Uterus (tissue), 4 donors: ENCODE measurements at places on chromosomes 2 and 18. TPM values are rescaled to one million over a fixed set of nuclear protein-coding genes. Genes with fewer than 3 reads are reported as not detected.

DNA sequence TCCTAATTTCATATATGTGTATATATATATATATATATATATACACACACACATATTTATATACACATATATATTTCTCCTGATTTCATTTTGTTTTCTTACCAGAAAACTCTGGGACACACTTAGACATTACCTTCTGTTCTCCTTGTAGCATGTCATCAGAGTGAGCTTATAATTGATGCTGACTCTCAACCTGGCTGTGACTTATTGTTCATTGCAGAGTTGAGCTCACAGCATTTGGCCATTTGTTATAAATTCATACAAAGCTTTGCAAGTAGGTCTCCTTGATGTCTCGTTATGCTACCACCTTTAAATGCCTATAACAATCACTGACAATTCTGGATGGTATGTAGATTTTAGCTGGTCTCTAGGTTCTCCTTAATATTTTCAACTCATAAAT is 314.8 kb downstream of the LRRTM4 start:
- no peak for DNase-seq

- DNase-seq = no peak
These were observed 148.9 kb upstream of the GULP1 start for GRCh38 chr2:188142636-188143295.

Gene NEURL3
- not detected for total RNA-seq

Gene UGT1A3
- total RNA-seq = not detected

Gene EN1
- not detected for total RNA-seq

Gene MYO7B
- 0.21 TPM for total RNA-seq

- DNase-seq = no peak
These were observed 27.9 kb upstream of the TYMS start for GRCh38 chr18:629269-630150.

DNA sequence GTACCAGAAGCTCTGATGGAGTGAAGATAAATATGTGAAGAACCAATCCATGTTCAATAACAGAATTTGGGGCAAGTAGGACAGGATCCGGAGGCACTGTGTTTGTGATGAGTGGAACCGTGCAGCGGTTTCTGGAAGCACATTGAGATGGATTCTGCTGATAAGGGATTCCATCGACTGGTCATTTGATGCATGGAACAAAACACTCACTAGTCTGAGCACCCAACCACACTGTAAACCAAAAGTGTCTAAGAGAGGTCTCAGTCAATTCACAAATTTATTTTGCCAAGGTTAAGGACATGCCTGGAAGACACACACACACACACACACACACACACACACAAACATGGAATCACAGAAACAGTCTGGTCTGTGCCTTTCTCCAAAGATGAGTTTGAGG is 459.5 kb downstream of the FBXO15 start:
- no peak for DNase-seq

DNA sequence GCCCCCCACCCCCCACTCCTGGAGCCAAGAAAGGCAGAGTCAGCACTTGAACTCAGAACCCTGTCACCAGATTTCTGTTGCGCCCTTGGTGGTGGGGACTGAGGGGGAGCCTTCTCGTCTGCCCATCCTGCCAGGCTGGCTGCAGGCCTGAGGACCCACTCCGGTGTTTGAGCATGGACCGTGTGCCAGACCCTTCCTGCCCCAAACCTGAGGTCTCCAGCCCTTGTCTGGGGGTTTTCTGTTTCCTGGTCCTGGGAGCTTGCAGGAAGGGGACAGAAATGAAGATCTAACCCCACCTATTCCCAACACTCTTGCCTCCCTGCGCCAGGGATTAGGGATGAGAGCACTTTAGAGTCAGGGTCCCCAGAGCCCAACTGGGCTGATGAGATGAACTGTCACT is 190.6 kb downstream of the HAUS1 start:
- DNase-seq = no peak

Gene CPO
- total RNA-seq = not detected

- peak; percentile 56 for DNase-seq
These were observed 33.1 kb upstream of the NPC1 start for GRCh38 chr18:23619388-23619881.

DNA sequence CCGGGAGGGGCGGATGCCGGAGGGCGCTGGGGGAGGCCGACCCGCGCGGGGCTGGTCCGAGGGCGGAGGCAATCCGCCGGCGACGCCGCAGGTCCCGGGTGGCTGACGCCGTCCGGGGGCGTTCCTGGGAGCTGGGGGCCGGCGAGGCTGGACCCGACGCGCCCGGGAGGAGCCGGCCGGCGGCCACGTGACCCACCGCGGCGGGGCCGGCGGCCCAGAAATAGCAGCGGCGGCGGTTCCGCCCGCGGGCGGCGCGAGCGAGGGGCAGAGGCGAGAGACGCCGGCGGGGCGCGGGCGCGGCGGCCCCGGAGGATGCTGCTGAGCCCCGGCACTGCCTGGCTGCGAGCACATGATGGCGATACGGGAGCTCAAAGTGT is at the start of gene RAB31:
TSS of gene RAB31 (plus strand) at position 245 of the 377 bp plus-strand sequence. CDS start at position 350, 105 bp downstream.
- DNase-seq = peak; percentile 80

- DNase-seq = no peak
These were observed 26.6 kb downstream of the FAHD2B start for GRCh38 chr2:97068074-97068473.

GRCh38 chr2:104840893-104841585 is 12.9 kb upstream of the POU3F3 start:
- DNase-seq = no peak

DNA sequence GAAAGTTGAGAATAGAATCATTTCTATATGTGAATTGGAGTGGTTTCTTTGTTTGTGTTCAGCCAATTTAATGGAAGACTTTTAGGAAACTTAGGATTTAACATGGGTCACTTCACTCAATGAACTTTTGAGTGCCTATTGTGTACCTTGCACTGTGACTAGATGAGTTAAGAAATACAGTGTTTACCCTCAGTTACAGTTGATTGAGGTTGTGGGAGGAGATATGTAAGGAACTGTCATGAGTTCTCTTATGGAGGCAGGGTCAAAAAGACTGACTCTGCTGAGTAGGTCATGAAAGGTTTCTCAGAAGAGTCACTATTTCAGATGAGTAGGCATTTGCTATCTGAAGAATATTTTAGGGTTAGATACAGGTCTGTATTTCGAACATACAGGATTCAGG is 98.6 kb downstream of the RAB3GAP1 start:
- DNase-seq = no peak

Gene PROKR1
- total RNA-seq = not detected

- no peak for DNase-seq
These were observed 113.3 kb upstream of the ZNF521 start for GRCh38 chr18:25465152-25465732.

DNA sequence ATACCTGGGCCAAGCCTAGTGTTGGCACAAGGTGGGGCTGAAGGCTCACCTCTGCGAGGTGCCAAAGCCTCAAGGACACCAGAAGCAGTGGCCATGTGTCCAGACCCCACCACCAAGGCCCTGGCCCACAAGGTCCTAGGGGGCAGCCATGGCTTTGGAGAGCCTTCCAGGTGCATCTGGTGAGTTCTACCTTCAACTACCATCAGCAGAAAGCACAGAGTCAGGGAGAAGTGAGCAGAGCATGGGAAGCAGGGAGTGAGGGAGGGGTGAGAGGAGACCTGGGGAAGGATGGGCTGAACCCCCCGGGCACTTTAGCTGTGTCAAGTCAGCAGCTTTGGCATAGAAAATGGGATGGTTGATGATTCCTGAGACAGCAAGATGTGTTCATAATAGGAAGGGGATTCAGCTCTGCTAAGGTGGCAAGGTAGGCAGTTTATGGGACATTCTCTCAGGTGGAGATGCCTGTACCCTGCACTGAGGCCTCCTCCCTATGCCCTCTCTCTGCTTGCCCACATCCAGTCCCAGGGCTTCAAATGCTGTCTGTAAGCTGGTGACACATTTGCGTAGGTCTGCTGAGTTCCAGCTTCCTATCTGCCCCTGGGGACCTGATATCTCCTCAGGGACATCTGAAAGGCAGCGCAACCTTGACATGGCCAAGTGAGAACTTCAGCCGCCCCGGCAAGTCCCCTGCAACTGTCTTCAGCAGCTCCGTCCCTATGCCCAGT is 83.4 kb upstream of the RGPD5 start:
- DNase-seq = no peak

DNA sequence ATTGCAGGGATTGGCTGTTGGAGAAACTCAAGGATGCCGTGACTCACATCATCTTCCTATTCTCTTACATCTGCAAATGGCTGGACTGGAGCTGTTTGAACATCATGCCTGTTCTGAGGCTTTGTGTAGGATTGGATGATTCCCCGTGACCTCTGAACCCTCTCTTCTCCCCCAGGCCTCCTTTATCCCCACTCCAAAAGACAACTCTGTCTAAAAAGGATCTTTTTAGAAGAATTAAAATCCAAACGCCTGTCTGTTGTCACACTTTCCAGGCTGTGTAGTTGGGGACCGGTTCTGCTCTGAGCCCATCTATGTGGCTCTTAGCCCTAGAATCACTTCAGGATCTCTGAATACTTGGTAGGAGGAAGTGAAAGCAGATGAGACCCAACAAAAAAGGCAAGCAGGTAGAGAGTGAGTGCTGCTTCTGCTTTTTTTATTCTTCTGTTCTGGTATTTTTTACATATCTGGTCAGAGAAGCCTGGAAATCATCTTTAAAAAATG is 565 bp downstream of the SP140 start:
- DNase-seq = no peak

Gene LYG1
- 0.29 TPM for total RNA-seq

Gene ANKRD30BL
- total RNA-seq = 11.2 TPM

Gene MXD1
- 11.3 TPM for total RNA-seq

Gene SESTD1
- 24.7 TPM for total RNA-seq
